Activated naive CD4-positive, alpha-beta T cell (primary cell): ENCODE measurements at places on chromosomes 13 and 19.

DNA sequence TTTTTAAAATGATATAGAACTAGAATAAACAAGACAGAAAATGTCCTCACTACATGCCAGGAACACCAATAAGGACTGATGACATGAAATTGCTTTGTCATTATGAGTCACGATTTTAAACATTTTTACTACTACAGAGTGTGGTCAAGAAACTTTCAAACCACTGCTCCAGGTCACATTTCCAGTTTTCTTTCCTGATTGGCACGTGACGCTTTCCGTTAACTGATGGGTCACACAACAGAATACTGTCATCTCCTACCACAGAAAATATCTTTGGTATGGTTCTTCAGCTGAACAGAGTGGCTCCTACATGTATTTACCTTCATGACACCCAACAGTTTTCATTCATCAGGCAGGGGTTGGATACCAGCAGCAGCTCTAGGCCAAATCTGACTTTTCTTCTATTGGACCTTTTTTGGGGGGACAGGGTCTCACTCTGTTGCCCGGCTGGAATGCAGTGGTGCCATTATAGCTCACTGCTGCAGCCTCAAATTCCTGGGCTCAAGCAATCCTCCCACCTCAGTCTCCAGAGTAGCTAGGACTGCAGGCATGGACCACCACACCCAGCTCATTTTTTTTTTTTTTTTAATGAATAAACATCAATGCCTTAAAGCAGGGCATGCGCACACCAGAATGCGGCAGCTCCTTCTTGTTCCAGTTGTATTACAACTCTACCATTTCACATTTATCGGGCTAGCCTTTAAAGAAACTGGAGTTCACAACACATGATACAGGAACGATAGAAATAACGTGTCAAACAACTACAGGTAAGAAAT is 147.4 kb downstream of the RNF17 start:
- no peak for DNase-seq

DNA sequence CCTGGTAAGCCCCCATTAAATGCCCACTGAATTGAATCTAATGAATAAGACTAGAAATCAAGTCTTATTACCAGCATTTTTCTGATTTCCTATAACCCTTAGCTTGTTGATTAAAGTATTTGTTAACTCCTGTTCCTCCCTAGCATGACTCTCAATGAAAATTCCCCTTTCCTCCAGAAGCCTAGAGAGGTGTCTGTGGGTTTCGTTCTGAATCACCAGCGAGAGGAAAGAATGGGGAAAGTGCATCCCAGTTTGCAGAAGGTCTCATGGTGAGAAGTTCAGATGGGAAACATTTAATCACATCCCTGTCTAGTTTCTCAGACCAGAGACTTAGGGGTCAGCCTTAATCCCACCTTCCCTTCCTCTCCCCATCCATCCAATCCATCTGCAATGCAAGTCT is 26.9 kb downstream of the POU2F2 start:
- no peak for DNase-seq

DNA sequence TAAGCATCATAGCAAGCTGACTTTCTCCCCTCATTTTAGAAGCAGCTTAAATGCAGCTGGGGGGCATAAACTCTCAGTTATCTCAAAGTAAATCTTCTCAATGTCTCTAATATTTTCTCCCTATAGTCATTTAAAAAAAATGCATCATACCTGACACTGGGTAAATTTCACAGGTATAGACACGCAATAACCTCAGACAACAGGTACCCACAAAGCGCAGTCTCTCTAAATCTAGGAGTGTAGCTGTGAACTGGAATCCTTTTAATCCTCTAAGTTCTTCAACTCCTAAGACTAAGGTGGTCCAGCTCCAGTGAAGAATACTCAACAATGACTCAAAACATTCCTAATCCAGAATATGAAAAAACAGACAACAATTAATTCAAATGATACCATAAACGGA is 141.2 kb downstream of the MYCBP2 start:
- no peak for DNase-seq

- no peak for DNase-seq
Observed at GRCh38 chr13:54185101-54185500, 1156.5 kb downstream of the OLFM4 start.

GRCh38 chr19:35098413-35099049 is 17.1 kb upstream of the FXYD3 start:
- no peak for DNase-seq
